ENCODE measurements at places on chromosomes 6 and 20.

- no peak for DNase-seq
Observed at GRCh38 chr20:32291166-32291565, 13.7 kb downstream of the KIF3B start.

GRCh38 chr20:20051767-20052073 lies 546 bp downstream of the CRNKL1 start:
- DNase-seq = no peak

GRCh38 chr20:19691125-19691524 lies 66.9 kb upstream of the RIN2 start:
- DNase-seq = no peak

DNA sequence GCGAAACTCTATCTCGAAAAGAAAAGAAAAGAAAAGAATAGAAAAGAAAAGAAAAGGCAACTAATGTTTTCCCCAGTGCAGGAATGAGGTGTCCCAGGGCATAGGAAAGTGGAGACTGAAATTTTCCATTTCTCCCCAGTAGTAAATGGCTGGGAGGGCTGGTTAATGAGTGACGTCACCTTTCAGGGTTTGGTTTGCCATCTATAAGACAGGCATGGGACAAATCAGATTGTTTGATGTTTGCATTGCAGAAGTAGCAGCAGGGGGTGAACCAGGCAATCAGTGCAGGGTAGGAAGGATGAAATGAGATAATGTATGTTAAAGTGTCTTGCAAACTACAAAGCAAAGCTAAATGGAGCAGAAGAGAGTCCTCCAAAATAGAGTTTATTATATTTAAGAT lies 533.4 kb downstream of the PKHD1 start:
- no peak for DNase-seq

DNA sequence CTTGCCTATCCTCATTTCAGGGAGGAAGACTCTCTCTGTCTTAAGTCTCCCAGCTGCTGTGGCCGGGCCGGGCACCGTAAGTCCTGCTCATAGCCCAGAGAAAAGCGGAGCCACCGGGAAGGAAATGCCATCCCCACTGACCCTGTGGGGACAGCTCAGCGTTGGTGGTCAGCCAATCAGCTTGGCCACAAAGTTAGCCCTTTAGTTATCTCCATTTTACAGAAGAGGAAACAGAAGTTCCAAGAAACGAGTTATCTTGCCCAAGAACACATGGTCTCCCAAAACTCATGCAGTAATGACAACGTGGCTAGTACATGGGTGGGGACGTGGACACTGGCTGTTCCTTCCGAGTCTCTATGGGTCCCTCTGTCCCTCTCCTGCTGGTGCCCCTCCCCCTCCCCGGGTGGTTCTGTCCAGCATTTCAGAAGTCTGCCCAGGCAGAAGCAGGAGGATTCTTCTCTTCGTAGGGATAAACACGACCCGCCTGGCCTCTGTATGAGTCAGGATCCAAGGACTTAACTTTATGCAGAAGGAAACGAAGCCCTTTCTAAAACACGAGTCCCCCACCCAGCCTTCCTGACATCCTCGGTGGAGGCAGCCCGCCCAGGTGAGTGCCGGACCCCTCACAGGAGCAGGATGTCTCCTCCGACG lies 273.8 kb downstream of the CDH4 start:
- no peak for DNase-seq
